ENCODE measurements at places on chromosomes 4 and X. TPM values are rescaled to one million over a fixed set of nuclear protein-coding genes. Genes with fewer than 3 reads are reported as not detected.

The KLB gene
- polyA plus RNA-seq, result 6.6 TPM

The GJB1 gene
- polyA plus RNA-seq, result 26.2 TPM

The TDO2 gene
- polyA plus RNA-seq, result 0.78 TPM

The CHIC1 gene
- polyA plus RNA-seq, result 4.0 TPM

The TCEAL7 gene
- polyA plus RNA-seq, result 3.9 TPM

All from testis (tissue), 5 donors.